ENCODE measurements at places on chromosomes 3 and 15.

- DNase-seq, result no peak
These were observed 309.7 kb upstream of the C2CD4B start for GRCh38 chr15:62474771-62475124.

DNA sequence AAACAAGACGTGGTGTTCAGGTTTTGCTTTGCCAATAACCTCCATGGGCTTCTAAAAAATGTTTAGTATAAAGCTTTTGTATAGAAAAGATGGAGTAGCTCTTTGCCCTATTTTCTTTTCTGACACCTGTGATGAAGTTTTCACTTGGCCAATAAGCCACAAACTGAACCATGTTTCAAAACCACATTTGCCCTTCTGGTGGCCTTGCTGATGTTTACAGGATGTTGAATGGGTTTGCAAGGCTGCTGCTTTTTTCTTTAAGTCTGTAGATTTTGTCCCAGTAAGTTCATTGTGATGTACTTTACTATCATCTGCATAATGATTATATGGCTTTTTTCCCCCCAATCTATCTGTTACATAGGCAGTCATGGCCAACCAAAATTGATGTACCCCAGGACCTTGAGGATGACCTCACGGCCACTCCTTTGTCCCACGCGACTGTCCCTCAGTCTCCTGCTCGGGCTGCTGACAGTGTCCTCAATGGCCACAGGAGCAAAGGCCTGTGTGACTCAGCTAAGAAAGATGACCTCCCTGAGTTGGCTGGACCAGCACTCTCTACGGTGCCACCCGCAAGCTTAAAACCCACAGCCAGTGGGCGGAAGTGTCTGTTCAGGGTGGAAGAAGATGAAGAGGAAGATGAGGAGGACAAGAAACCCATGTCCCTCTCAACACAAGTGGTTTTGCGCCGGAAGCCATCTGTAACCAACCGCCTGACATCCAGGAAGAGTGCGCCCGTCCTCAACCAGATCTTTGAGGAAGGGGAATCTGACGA, 60.8 kb downstream of the SNRK start:
- DNase-seq, result peak; percentile 42

DNA sequence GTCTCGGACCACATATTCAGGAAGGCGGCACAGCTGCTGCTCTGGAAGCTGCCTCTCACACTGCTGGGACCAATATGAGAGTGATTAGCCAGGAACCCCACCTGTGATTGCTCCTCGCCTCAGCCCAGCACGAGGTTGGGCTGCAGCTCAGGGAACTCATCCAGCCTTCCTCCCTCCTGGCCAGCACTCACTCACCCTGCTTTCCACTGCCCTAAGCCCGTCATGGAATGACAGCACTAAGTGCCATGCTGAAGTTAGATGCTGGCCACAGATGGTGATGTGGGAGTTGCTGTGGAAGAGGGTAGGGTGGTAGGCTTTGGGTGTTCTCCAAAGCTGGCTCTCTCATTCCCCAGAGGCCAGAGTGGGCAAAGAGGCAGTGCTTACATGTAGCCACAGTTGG, 7.3 kb downstream of the MST1R start:
- no peak for DNase-seq

DNA sequence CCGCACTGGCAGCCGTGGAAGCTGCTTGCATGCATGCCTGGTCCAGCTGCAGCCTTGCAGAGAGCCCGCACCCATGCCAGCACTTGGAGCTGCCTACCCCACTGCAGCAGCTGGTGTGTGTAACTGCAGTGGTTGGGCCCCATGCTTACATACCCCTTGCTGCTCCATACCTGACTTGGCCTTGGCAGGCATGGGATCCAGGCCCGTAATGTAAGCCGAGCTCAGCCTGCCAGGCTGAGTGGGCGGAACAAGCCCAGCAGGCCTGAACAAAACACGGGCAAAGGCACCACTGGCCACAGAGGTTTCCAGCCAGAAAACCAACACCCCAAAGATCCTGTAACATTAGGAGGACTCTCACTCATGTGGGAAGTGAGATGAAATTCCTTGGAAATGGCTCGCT, 48.3 kb downstream of the SLC6A20 start:
- DNase-seq, result no peak

DNA sequence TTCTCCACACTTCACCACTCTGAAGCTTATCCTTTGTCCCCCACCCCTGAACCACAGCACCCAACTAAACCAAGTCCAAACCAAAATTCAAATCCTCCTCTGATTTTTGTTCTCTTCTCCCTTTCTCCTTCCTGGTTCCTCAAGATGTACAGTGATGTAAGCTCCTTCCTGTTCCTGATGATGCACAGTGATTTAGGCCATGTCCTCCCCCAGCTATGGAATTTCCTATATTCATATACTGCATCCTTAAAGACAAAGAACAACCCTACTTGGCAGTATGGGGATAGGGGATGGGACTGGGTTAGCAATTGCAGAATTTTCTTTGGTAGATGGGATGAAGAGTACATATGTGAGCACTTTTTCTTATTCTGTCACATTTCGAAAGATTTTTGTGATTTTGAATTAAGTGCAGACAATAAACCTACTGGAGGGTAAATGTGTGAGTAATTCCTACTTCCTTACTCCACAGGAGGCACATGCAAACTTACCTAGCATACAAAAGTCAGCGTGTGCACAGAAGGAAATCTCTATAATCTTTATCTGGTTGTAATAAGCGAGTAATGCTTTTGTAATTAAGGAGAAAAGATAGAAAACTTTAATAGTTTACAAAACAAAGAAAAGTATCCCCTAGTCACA, 125.0 kb downstream of the ANO10 start:
- no peak for DNase-seq

DNA sequence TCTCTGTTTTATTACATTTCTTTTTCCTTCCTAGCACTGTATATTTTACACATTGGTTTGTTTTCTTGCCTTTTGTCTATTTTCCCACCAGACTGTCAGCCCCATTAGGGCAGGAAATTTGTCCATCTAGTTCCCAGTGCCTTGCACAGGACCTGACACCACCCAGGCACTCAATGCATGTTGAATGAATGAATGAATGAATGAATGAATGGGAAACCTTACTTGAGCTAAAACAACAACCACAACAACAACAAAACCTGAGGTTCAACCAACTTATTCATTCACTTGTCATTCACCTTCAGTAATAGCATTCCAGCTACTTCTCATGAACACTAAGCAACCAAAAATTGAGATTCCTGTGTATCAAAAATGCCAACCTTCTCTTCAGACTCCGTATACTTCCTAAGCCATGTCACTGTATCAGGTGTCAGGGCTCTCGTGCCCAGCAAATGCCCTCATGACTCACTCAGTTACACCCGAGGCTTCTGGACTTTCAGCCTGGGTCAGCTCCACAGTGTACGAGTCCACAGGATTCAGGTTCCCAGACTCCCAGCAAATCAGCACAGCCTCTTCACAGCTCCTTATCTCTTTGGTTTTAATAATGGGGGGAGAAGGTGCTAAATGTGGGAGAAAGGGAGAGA, 37.3 kb downstream of the FSD2 start:
- no peak for DNase-seq

DNA sequence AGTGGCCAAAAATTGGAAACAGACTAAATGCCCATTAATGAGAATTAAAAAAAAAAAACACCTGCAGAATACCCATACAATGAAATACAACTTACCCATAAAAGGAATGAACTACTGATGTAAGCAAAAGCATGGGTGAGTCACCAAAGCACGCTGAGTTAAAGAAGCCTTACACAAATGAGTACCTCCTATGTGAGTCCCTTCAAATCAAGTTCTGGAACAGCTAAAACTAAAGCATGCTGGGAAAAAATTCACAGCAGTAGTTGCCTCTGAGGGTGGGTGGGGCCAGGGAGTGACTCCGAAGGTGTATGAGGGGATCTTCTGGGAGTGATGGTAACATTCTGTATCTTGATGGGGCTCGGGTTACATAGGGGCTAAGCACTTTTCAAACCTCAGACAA, 11.4 kb downstream of the MYO5C start:
- no peak for DNase-seq

DNA sequence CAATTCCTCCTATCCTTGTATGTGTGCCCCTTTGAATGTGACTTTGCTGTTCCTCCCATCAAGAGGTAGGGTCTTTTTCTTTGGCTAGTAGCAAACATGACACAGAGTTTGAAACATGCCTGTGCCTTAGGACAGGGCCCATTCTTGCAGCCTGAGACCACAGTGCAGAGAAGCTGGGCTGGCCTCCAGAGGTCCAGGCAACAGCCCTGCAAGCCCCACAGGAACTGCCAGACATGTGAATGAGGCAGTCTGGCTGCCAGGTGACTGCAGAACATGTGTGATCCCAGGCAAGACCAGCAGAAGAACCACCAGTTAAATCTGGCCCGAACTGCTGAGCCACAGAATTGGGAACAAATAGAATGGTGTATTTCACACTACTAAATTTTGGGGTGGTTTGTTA, 1.2 kb upstream of the HGD start:
- DNase-seq, result no peak

GRCh38 chr3:154123906-154124305, 2.7 kb downstream of the ARHGEF26 start:
- no peak for DNase-seq

DNA sequence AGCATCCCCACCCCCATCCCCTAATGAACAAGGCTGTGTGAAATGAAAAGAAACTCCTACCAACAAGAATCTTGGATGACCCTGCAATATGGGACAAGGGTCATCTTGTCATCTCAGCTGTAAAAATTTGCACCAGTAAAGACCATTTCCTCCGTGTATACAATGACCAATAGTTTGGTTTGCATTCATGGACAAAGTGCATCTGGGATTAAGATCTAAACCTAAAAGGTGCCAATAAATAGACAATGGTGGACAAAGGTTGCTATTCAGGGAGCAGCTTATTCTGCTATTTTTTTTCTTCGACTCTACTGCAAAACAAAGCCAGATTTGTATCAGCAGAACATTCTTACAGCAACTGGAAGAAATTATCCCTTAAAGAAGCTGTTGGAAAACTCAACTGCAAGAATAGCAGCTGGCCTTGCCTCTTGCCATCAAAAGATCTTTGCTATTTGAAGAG, 8.0 kb downstream of the MGLL start:
- DNase-seq, result no peak

- DNase-seq, result no peak
These were observed 126.0 kb downstream of the ST8SIA2 start for GRCh38 chr15:92519709-92520108.

DNA sequence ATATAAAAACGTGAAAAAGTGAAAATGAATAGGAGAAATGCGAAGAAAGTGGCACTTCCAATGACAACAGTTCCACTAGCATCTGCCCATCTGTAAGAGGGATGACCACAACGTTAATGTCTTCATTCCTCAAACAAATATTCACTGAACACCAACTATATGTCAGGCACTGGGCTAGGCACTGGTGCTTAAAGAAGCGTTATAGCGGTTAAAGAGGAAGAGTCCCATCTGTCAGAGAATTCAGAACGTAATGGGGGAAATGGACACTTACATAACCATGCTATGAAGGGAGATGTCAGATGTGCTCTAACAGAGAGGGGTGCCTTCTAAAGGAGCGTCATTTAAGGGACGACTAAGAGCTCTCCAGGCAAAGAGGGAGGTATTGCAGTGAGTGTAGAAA, 8.2 kb downstream of the RUBCN start:
- DNase-seq, result no peak

- DNase-seq, result peak; percentile 84
These were observed 678 bp downstream of the DOCK3 start for GRCh38 chr3:50675179-50676030.
